ENCODE measurements at places on chromosomes 5 and 9.
A peak's percentile ranks its signal among the peaks of the same experiment; 100 is the strongest.

DNA sequence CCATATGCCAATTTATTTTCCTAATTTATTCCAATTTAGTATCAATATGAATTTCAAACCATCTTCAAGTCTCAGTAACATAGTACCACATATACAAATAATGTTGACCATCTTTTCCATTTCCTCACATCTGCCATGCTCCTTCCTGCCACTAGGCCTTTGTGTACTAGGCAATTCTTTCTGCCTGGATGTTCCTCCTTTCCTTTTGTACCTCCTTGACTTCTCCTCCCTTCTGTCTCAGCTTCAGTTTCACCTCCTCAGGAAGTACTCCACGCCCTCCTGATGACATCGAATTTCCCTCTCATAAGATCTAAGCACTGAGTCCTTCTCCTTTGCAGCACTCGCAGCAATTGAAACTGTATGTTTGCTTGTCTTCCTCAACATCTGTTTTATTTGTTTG, 53.9 kb downstream of the MEF2C start:
- H3K4me3 ChIP-seq = no peak overlapping the region
- no peaks in the 10 kb centered on the region for H3K36me3 ChIP-seq
- H3K27ac ChIP-seq = no peak overlapping the region

GRCh38 chr5:1239505-1240251, 14.5 kb downstream of the SLC6A18 start:
- H3K27me3 ChIP-seq = peaks cover 6% of the 10 kb centered on the region
- no peaks in the 10 kb centered on the region for H3K36me3 ChIP-seq
- no peak overlapping the region for H3K4me3 ChIP-seq
- DNase-seq = no peak
- H3K4me1 ChIP-seq = no peaks in the 10 kb centered on the region

- DNase-seq = no peak
- H3K4me1 ChIP-seq = no peaks in the 10 kb centered on the region
- no peak overlapping the region for H3K27ac ChIP-seq
- no peak overlapping the region for H3K4me3 ChIP-seq
Observed at GRCh38 chr5:167985373-167985772, 306.1 kb upstream of the WWC1 start.

DNA sequence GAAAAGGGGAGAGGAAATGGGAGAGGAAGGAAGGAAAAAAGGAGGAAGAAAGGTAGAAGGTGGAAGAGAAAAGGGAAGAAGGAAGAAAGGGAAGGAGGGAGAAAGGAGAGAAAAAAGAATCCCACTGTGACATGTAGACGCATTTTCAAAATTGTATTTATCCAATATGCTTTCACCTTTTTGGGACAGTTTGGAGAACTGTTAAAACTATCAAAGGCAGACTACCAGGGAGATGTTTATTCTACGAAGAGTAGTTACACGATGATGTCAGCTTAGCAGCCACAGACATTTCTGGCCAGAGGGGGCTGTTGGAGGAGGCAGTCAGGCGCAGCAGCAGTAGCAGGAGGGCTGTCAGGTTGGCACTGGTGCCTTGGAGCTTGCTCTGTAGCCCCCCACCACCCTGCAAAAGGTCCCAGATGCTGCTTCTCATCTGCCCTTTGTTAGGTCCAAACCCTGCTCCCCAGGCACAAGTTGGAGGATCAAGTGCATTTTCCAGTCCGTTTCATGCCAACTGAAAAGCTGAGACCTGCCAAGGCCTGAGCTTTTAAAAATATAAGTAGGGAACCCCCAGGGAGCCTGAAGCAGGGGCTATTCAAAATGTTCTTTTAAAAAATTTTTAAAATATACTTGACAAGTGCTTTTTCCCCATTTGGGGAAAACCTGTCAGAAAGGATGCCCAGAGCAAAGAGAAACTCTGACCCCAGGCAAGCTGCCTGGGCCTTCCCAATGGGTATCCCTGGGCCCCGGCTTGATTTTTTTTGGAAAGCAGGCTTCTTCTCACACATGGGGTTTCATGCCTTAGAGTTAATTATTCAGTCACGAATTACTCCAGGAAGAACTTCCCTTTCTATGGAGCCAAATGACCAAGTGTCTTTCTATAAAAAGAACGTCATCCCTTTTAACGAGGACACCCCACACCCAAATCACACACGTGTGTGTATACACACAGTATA, 203.3 kb downstream of the SLIT3 start:
- no peak overlapping the region for H3K27ac ChIP-seq
- no peaks in the 10 kb centered on the region for H3K36me3 ChIP-seq
- no peaks in the 10 kb centered on the region for H3K4me1 ChIP-seq
- no peak for DNase-seq
- H3K27me3 ChIP-seq = no peaks in the 10 kb centered on the region

- no peaks in the 10 kb centered on the region for H3K4me1 ChIP-seq
- H3K4me3 ChIP-seq = no peak overlapping the region
- no peak overlapping the region for H3K27ac ChIP-seq
- no peak for DNase-seq
- H3K27me3 ChIP-seq = no peaks in the 10 kb centered on the region
Observed at GRCh38 chr5:17852740-17853139, 218.5 kb downstream of the TAF11L14 start.

GRCh38 chr5:159412284-159413046, 82.2 kb upstream of the IL12B start:
- peaks cover 31% of the 10 kb centered on the region for H3K36me3 ChIP-seq
- H3K27me3 ChIP-seq = peaks cover 23% of the 10 kb centered on the region
- peak; percentile 90 for DNase-seq
- H3K4me3 ChIP-seq = peak overlapping the region; percentile 47

DNA sequence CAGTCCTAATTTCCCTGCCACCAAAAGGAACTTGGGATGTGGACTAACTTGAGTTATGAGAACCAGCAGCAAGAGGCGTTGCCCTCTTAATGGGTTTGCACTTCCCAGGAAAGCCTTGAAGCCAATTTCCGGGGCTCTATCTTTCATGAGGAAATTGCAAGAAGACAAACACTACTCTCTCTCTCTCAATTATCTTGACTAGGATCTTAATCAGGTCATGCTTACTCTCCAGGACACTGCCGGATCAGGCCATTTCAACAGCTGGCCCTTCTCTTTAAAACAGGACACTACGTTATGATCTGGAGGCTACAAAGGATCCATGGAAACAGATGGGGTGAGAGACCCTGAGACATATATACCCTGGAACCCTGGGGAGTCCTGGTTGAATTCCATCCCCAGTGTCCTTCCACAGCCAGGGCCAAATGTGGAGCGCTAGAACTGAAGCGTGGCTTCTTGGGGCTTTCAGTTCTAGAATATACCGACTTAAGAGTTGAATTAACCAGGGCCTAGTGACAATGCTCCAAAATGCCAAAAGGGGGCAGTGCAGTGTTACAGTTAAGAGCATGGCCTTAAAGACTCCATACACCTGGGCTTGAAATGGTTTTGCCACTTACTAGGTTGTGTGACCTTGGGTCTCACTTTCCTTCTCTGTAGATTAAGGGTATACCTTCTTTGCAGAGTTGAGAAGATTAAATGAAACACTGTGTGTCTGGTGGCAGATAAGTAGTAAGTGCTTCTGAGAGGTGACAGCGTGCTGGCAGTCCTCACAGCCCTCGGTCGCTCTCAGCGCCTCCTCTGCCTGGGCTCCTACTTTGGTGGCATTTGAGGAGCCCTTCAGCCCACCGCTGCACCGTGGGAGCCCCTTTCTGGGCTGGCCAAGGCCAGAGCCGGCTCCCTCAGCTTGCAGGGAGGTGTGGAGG, 21.1 kb downstream of the FAM219A start:
- peaks cover 7% of the 10 kb centered on the region for H3K4me1 ChIP-seq
- H3K36me3 ChIP-seq = no peaks in the 10 kb centered on the region
- H3K27ac ChIP-seq = no peak overlapping the region
- H3K4me3 ChIP-seq = no peak overlapping the region
- H3K27me3 ChIP-seq = no peaks in the 10 kb centered on the region

DNA sequence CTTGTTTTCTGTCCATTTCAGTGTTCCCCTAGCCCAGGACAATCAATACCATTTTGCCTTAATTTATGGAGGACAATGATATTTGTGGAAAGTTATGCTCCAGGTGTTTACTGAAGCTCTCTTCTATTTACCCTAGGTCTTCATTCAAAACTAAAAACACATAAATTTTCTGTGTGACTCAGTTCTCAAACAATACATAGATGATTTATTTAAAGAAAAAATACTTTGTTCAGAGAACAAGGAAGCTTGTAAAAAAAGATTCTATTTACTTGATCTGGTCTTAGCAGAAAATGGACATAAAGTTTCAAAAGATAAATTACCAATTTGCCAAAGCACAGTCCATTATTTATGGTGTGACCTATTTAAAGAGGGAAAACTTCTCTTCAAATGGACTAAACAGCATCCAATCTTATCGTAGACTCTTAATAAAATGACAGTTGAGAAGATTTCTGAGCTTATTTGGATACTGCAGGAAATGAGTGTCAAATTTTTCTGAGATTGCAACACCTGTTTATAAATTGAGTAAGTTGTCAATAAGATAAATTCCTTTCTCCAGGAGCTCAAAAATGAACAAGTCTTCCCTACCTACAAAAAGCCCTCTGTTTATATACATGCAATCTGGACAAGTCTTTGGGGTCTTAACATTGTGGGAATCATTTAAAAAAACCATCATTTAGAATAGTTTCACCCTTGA, 627.2 kb downstream of the PSAT1 start:
- H3K27me3 ChIP-seq = no peaks in the 10 kb centered on the region
- no peaks in the 10 kb centered on the region for H3K4me1 ChIP-seq
- DNase-seq = no peak
- H3K27ac ChIP-seq = no peak overlapping the region
- H3K36me3 ChIP-seq = no peaks in the 10 kb centered on the region

- no peak for DNase-seq
- H3K4me3 ChIP-seq = no peak overlapping the region
- H3K27ac ChIP-seq = no peak overlapping the region
- H3K4me1 ChIP-seq = no peaks in the 10 kb centered on the region
- peaks cover 3% of the 10 kb centered on the region for H3K36me3 ChIP-seq
Observed at GRCh38 chr9:87748881-87749280, 23.0 kb downstream of the CTSL start.

- peaks cover 89% of the 10 kb centered on the region for H3K4me1 ChIP-seq
- peaks cover 72% of the 10 kb centered on the region for H3K36me3 ChIP-seq
- H3K4me3 ChIP-seq = no peak overlapping the region
Observed at GRCh38 chr5:135375040-135375793, 23.8 kb downstream of the MACROH2A1 start.

DNA sequence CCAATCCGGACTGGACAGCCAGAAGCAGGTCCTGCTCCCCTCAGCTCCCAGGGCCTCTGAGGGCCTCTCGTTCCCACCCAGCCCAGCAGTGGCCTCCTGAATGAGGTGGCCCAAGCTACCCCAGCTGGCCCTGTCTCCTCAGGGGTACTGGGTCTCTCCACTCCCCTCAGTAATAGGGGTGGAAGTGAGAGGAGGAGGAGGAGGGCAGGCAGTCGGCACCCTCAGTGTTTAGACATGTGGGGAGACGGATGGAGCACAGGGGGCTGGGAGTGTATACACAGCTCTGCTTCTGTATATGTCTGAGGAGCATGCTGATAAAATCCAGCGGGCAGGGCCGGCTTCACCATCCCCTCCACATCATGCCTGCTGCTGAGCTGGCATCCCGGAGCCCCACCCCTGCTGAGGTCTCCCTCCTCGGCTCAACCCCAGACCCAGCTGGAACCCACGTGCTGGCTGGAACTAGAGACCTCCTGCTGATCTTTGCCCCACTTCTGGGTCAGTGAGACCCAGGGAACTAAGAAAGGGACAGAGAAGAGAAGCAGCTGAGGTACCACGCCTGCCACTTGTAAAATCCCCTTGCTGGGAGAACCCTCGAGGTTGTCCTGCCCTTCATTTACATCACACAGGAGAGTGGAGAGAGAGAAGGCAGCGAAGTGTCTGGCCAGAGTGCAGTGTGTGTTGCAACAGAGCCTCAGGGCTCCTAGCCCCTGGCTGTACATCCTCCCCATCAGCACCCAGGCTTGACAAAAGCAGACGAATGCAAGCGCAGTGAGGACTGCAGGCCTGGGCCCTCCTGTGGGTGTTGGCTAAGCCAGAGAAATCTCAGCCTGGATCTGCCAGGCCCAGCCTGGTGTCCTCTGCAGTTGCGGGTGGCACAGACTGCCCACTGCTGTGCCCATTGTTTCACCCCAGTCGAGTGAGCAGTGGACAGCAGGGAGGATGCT, 77.5 kb downstream of the PSD2 start:
- H3K4me3 ChIP-seq = no peak overlapping the region
- DNase-seq = no peak
- peaks cover 8% of the 10 kb centered on the region for H3K27me3 ChIP-seq
- no peaks in the 10 kb centered on the region for H3K36me3 ChIP-seq

Measured in activated CD4-positive, alpha-beta T cell treated with anti-CD3 and anti-CD28 coated beads, Interleukin-2, amount 10 ng/mL, durations not matched to agents 7 days and 5 days (primary cell).